ENCODE measurements at places on chromosomes 2 and 18.

DNA sequence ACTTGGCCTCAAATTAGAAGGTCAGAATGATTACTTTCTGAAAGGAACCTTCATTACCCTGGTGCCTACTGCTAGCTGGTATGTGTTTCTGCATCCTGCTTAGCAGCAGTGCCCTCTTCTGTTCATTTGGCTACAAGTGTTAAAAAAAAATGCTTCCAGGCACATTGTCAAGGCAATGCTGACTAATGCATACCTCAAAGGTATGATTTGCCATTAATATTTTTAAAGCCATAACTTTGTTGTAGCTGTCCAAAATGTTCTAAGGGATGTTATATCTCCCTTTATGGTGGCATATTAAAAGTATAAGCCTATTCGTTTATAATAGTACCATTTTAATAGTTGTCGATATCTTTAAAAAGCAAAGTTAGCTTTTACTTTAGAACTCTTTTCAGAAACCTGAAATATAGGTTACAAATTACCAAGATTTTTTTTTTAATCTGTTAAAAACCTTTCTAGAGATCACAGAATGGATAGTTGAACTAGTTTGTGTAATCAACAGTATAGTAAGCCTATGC lies 52.0 kb upstream of the FAM171B start:
- peak; percentile 80 for DNase-seq

DNA sequence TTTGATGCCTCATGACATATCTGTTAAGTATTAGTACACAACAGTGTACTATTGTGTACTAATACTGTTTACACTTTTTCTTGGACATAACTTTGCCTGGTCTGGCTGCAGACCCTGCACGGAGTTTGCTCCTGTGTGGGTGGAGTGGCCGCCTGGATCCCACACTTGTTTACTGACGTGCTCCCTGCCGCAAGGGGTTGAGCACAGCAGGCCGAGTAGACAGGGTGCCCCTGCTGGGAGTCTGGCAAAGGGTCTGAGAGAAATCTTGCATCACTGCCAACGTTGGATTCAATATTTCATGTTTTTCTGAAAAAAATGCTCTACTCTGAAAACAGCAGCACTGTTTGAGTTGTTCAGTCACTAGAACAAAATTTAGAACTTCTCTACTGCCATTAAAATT lies 59.0 kb downstream of the PDK1 start:
- DNase-seq, result no peak

GRCh38 chr2:74109551-74109950 lies 38.2 kb downstream of the BOLA3 start:
- no peak for DNase-seq

GRCh38 chr18:28706397-28706796 lies 529.5 kb upstream of the CDH2 start:
- DNase-seq, result no peak

DNA sequence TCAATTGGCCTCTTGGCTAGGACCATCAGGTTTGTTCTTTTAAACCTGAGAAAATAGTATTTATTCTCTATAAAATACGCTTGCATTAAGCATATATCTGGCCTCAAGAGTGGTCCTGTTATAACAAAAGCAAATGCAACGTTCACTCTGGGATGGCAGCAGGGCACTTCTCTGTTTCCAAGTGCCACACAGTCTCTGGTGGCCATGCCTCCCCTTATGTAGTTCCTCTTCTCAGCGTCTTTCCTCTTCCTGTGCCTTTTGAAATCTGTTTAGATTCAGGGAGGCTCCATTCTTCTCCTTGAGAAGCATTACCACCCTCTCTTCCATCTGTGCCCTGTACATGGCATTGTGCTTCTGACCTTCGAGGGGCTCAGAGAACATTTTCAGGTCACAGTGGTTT lies 51.9 kb downstream of the TSHZ1 start:
- DNase-seq, result no peak

- peak; percentile 84 for DNase-seq
Measured at GRCh38 chr2:54708584-54709335, 14.7 kb upstream of the EML6 start.

DNA sequence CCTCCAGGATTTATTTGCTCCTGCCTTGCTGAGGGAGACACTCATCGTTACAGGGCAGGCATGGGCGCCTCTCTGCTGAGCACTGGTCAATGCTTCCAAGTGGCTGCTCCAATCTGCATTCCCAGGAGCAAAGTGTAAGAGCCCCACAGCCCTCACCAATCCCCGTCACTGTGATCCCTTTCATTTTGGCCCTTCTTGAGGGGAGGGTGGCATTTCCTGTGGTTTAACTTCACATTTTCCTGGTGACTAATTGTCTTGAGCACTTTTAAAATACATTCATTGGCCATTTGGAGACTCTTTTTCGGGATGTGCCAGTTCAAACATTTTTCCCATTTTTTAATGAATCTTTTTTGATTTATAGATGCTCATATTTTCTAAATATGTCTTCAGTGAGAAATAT lies 33.0 kb downstream of the TPO start:
- DNase-seq, result no peak

- DNase-seq, result peak; percentile 4
Measured at GRCh38 chr2:207254591-207255464, 89.1 kb upstream of the KLF7 start.

- DNase-seq, result peak; percentile 11
Measured at GRCh38 chr2:82330155-82330554, 2025.6 kb upstream of the LRRTM1 start.

DNA sequence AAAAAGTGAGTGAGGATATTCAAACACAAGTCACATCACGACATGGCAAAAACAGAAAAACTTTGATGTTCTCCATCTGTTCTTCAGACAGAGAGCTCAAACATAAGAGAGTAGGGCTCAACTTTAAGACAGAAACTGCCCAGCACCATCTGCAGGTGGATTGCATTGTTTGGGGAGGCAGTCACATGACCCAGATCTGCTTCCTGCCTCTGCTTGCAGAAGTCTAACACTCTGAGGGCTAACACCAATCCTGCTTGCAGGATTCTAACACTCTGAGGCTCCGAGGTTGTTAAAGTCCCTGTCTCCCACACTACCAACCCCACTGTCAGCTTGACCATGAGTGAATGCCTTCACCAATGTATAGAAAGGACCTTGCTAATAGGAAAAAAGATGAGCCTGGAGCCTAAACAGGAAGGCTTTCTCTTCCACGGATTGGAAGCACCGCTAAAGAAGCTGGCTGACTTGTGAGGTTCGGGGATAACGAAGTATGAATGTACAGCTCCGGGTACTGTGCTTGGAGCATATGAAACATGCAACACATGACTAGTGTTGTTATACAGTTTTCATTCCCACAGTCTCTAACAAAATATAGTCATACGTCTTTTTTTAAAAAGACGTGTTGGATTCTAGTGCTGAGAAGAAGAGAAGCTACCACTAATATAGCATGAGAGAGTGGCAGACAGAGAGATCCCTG lies 176.6 kb upstream of the CREB1 start:
- DNase-seq, result no peak

GRCh38 chr2:118632921-118633320 lies 214.5 kb downstream of the EN1 start:
- DNase-seq, result no peak

- DNase-seq, result no peak
Measured at GRCh38 chr2:203800783-203801182, 66.8 kb upstream of the CTLA4 start.

GRCh38 chr2:124882423-124882822 lies 857.3 kb downstream of the CNTNAP5 start:
- no peak for DNase-seq

Measured in eye (tissue), 1 donor.